ENCODE measurements at places on chromosomes 7 and 10. TPM values are rescaled to one million over a fixed set of nuclear protein-coding genes. Genes with fewer than 3 reads are reported as not detected.

The OR13A1 gene
- total RNA-seq = not detected

DNA sequence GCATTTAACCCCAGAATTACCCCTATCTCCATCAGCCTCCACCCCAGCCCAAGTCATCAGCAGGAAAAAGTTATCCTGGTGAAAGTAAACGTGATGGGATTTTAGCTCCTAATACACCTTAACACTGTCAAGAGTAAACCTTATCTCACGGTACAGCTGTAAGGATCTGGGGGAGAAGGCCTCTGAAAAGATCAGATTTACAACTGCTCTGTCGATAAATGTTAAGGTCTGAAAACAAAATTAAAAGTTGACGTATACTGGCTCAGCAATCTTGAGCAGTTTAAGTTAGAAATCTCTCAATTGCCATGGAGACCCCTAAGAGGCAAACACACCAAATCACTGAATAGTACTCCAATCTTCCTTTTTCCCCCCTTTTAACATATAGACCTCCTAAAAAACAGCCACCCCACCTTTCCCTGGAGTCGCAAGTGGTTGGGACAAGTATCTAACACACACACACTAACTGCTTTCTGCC, 6.1 kb downstream of the SKAP2 start:
- peaks cover 82% of the 10 kb centered on the region for H3K27me3 ChIP-seq
- no peak overlapping the region for H3K27ac ChIP-seq
- H3K4me1 ChIP-seq = no peaks in the 10 kb centered on the region
- no peaks in the 10 kb centered on the region for H3K36me3 ChIP-seq

DNA sequence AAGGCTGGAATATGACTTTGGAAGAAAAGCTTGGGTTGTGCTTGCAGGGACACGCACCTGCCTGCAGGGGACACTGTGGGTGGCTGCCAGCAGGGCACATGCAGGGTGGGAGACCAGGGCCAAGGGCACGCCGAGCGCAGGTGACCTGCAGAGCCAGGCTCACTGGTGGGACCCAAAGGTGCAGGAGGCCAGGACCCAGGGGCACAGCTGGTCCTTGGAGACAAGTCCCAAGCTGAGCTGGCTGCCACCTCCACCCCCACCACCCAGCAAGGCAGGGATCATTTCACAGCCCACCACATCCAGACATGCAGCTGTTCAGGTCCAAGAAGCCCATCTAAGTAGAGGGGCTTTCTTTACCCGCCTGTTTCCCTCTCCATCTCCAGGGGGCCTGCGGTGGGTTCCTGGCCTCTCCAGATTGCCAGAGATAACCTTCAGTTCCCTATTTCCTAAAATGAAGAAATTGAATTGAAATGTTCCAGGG, 13.8 kb upstream of the CLIP2 start:
- no peaks in the 10 kb centered on the region for H3K27me3 ChIP-seq
- no peak for DNase-seq
- H3K27ac ChIP-seq = no peak overlapping the region
- H3K36me3 ChIP-seq = no peaks in the 10 kb centered on the region

DNA sequence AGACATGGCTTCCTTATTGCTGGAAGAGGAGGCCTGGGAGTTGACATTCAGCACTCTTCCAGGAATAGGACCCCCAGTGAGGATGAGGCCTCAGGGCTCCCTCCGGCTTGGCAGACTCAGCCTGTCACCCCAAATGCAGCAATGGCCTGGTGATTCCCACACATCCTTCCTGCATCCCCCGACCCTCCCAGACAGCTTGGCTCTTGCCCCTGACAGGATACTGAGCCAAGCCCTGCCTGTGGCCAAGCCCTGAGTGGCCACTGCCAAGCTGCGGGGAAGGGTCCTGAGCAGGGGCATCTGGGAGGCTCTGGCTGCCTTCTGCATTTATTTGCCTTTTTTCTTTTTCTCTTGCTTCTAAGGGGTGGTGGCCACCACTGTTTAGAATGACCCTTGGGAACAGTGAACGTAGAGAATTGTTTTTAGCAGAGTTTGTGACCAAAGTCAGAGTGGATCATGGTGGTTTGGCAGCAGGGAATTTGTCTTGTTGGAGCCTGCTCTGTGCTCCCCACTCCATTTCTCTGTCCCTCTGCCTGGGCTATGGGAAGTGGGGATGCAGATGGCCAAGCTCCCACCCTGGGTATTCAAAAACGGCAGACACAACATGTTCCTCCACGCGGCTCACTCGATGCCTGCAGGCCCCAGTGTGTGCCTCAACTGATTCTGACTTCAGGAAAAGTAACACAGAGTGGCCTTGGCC, 4.3 kb downstream of the PGAM2 start:
- H3K27ac ChIP-seq = peak overlapping the region; percentile 35
- no peaks in the 10 kb centered on the region for H3K27me3 ChIP-seq
- no peak overlapping the region for H3K4me3 ChIP-seq
- H3K4me1 ChIP-seq = peaks cover 50% of the 10 kb centered on the region
- DNase-seq = no peak
- H3K36me3 ChIP-seq = peaks cover 50% of the 10 kb centered on the region

All from gastrocnemius medialis (tissue), 4 donors.